Renal cortical epithelial cell (primary cell): ENCODE measurements at places on chromosomes 6 and 20. TPM values are rescaled to one million over a fixed set of nuclear protein-coding genes. Genes with fewer than 3 reads are reported as not detected.

Gene RNF182
- total RNA-seq = 10.8 and 17.7 TPM in 2 replicates

Gene NDRG3
- total RNA-seq = 28.3 and 34.5 TPM in 2 replicates

Gene FAM110A
- total RNA-seq = 3.2 and 3.6 TPM in 2 replicates

Gene PKIB
- 3.6 and 29.3 TPM in 2 replicates for total RNA-seq

Gene DOK5
- total RNA-seq = under 0.01 and 6.5 TPM in 2 replicates

Gene TRIM26
- total RNA-seq = 23.4 and 45.6 TPM in 2 replicates

Gene FAXC
- 7.8 and 8.1 TPM in 2 replicates for total RNA-seq

Gene CST4
- not detected in 2 replicates for total RNA-seq

Gene MCHR2
- not detected in 2 replicates for total RNA-seq

Gene CLIC5
- total RNA-seq = 0.35 and 3.5 TPM in 2 replicates

Gene RREB1
- total RNA-seq = 13.5 and 42.6 TPM in 2 replicates

Gene HLA-A
- 611 and 802 TPM in 2 replicates for total RNA-seq

DNA sequence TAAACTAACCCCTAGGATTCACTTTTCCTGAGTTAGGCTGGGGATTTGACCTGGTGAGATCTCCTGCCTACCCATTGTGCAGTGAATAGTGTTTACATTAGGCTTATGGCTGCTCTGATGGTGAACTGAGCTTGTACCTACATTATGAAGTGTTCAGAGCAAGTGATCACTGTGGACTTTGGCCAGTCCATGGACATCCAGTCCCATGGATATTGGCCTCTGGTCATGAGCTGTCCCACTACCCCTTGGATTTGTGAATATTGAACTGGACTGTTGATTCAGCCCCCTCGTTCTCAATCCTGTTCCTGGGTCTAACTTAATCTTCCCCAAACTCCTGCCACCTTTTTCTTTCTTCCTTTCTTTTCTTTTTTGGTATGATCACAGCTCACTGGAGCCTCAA is 13.8 kb downstream of the ASIP start:
- DNase-seq = no peak

- DNase-seq = no peak
Observed at GRCh38 chr20:62433658-62434497, 6.5 kb upstream of the RBBP8NL start.

DNA sequence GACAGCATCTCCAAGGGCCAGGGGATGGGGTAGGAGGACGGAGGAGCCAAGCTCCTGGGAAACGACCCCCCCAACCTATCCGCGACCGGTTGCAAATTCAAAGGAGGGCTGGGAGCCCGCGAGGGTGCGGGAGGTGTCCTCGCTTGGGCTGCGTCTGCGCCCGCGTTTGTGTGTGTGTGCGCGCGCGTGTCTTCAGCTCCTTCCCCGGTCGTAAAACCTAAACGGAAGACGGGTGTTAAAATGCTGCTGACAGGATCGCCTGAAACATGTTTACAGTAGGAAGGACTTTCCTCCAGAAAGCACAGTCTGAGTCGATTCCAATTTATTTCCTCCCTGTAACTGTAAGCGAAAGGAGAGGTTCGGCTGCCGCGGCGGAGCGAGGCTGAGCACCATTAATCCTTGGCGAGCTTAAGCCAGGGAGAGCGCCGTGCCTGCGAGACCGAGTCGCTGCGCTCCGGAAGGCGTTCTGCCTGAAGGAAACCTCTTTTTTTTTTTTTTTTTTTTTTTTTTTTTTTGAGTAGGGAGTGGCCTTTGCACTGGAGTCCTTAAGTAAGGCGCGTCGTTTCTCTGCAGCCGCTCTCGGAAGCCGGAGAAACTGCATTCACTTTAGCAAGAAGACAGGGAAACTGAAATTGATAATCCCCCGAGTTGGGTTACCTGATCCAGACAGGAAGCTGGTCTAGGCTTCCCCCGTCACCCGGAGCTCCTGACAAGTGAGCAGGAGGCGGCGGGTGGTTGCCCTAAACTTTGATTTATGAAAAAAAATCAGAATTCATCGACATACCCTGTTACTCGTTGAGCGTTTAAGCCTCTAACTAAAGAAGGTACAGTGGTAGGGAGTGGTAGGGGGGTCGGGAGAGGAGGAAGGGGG is 4.8 kb upstream of the SOX4 start:
- DNase-seq = peak; percentile 86

GRCh38 chr6:120646101-120646500 is 688.2 kb downstream of the TBC1D32 start:
- no peak for DNase-seq

DNA sequence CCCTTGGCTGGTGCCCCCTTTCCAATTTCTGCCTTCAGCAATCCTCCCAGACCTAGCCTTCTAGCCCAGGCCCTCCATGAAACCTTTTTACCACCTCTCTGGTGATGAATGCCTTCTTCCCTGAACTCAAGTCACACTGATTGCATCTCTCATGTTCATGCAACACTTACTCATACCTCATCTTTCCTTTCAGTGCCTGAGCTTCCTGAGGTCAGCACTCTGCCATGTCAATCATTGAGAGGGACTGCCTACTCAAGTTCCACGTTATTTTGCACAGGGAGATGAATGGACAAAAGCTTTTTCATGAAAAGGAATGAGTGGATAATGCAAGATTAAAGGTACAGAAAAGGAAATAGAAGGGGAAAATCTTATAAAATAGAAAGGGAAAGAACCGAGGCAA is 60.1 kb upstream of the PLEKHG1 start:
- DNase-seq = peak; percentile 40

GRCh38 chr6:148874698-148875293 is 128.0 kb downstream of the UST start:
- DNase-seq = peak; percentile 42

DNA sequence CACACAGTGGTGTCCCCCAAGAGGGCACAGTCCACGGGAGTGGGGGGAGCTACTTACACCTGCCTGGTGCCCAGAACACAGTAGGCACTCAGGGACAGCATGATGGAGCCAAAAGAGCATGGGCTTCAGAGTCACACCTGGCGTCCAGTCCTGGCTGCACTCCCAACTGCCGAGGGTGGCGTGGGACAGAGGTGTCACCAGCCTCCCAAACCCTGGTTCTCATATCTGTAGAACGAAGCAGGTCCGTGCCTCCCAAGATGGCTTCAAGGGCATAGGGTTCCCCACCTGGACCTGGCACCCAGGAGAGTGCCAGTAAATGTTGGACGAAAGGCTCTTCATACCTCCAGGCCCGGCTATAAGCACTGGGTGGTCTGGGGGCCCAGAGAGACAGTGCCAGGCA is 8.9 kb downstream of the HRH3 start:
- no peak for DNase-seq

- DNase-seq = peak; percentile 93
Observed at GRCh38 chr20:35312318-35312717, 20.1 kb upstream of the FAM83C start.

DNA sequence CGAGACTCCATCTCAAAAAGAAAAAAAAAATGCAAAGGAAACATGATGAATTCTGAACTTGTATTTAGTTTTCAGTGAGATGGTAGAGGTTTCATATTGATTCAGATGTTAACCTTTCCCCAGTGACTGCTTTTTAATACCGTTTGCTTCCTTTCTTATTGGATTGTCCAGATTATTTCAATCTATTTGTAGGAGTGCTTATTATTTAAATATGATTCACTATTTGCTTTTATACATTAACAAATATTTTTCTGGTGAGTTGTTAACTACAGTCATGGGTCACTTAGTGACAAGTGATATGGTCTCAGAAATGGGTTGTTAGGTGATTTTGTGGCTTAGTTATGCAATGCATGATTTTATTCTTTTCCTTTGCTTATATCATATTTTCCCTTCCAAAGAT is 8.4 kb downstream of the PI3 start:
- no peak for DNase-seq

GRCh38 chr20:10236540-10237533 is 18.2 kb downstream of the SNAP25 start:
- DNase-seq = no peak

DNA sequence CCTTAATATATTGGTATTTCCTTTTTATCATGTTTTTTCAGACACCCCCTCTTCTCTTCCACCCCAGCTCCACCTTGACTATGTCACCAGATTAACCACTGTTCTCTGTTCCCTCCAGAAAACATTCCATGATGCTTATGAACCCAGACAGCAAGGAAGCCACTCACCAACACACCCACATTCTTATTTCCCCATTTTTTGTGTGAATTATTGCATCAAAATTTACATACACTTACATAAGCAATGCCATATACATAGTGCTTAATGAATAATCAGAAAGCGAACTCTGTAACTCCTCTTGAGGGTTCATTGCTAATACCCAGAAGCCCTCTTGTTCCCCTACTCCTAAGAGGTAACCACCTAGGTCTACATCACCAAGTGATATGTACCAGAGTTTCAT is 182.3 kb upstream of the CDYL start:
- DNase-seq = no peak

DNA sequence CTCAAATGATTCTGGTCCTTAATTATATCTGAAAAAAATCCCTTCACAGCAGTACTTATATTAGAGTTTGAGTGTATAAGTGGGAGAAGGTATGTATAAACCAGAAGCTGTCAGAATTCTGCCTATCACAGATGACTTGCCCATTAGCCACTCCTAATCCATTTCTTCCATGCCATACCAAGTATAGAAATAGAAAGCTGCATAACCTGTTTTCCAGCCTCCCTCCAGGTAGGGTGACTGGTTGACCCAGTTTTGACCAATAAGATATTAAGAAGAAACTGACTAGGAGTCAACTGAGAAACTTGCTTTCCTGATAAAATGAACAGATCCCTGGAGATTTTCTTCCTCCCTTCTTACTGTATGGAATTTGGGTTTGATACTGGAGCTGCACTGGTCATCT is 112.2 kb upstream of the GRIK2 start:
- no peak for DNase-seq

GRCh38 chr6:56951049-56951831 is 3.7 kb upstream of the BEND6 start:
- DNase-seq = peak; percentile 9

DNA sequence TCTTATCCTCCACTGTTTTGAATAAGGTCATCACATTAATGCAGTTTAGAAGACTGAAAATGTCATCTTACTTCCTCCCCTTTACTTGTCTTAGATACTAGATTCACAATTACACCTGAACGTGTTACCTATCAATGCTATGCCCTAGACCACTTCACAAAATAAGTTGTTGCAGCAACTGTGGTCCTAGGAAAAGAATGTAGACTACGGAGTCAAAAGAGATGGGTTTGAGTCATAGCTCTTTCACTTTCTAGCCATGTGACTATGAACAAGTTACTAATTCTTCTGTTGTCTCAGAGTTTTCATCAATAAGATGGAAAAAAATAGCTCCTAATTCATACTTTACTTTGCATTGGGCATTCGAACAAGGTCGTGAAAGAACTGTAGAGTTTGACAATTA is 164.3 kb upstream of the PREP start:
- no peak for DNase-seq

DNA sequence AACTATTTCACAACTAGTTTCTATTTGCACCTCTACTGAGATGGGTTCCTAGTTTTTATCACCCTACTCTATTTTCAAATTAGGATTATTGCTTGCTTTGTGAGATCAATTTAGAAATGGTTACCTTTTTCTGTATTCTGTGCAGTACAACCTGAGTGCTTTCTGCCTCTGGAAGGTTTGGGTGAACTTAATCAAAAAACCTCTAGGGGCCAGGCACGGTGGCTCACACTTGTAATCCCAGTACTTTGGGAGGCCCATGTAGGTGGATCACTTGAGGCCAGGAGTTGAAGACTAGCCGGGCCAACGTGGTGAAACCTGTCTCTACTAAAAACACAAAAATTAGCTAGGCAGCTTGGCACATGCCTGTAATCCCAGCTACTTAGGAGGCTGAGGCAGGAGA is 63.3 kb downstream of the SCAF8 start:
- DNase-seq = no peak

DNA sequence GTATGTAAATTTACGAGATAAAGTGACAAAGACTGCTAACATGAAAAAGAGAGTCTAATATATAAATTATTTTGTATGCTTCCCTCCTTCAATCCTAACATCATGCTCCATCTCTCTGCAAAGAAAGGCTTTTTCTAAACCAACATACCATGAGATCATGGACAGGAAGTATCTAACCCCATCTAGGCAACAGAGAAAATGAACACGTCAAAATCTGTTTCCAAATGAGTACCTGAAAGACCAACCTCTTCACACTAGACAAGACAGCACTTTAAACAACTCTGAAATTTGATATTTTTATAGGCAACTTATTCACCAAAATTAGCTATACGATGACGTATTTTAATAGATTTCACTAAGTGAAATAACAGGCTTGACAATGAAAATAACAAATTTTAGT is 54.6 kb downstream of the MAN1A1 start:
- no peak for DNase-seq

- DNase-seq = no peak
Observed at GRCh38 chr20:24957326-24958016, 8.4 kb downstream of the CST7 start.

DNA sequence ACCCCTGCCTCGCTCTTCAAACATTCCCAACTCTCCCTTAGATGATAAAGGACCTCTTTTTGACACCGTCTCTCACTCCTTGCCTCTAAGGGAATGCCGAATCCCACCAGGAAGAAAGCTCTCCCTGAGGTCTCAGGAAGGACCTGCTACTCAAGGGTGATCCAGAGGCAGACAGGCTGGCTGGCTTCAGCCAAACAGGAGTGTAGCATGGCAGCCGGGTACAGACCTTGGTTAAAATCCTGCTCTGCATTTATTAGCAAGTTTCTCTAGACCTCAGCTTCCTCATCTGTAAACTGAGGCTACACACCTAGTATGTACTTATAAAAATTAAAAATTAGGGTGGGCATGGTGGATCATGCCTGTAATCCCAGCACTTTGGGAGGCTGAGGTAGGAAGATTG is 17.2 kb downstream of the MAP1LC3A start:
- DNase-seq = no peak

DNA sequence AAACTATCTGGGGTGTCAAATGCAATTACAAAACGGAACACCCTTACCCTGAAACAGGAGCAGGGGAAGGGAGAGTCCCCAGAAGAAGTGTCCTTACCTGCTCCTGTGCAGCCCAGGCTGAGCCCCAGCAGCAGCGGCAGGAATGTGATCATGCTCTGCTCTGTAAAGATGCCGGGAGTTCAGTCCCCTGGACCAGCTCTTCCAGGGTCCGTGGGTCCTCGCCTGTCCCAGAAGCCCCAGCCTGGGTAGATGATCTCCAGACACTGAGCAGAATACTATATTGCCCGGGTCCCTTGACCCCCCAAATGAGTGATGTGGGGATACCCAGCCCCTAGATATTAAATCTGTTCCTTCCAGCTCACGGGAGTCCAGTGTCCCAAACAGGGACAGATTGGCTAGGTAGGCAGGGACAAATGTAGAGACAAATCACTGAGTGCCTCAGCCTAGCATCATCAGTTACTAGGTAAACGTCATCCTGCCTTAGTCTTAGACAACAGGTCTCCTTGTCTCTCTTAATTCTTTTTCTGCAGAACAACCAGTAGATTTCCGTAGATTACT is at the start of gene HLA-DMB:
TSS of gene HLA-DMB (minus strand) at position 373 of the 558 bp plus-strand sequence. CDS start at position 152, 221 bp downstream.
- DNase-seq = peak; percentile 93

DNA sequence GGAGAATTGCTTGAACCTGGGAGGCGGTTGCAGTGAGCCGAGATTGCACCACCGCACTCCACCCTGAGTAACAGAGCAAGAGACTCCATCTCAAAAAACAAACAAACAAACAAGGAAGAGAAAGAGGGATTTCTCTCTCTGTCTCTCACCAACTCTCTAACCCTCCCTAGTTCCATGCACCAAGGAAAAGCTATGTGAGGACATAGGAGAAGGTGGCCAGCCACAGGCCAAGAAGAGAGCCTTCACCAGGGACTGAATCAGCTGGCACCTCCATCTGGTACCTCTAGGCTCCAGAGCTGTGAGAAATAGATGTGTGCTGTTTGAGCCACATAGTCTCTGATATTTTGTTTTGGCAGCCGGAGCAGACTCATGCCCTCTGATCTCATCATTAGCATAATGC is 9.0 kb upstream of the FAM110A start:
- no peak for DNase-seq

- DNase-seq = no peak
Observed at GRCh38 chr20:61635721-61636455, 383.8 kb downstream of the CDH4 start.

GRCh38 chr6:40779409-40779808 is 192.2 kb upstream of the LRFN2 start:
- peak; percentile 55 for DNase-seq
